ENCODE measurements at places on chromosomes 16 and 17. TPM values are rescaled to one million over a fixed set of nuclear protein-coding genes. Genes with fewer than 3 reads are reported as not detected.

- DNase-seq, result no peak
- peaks cover 3% of the 10 kb centered on the region for H3K36me3 ChIP-seq
- no peak overlapping the region for H3K27ac ChIP-seq
- H3K27me3 ChIP-seq, result peaks cover 25% of the 10 kb centered on the region
- H3K4me3 ChIP-seq, result no peak overlapping the region
Observed at GRCh38 chr17:31647661-31648060, 211.4 kb downstream of the COPRS start.

DNA sequence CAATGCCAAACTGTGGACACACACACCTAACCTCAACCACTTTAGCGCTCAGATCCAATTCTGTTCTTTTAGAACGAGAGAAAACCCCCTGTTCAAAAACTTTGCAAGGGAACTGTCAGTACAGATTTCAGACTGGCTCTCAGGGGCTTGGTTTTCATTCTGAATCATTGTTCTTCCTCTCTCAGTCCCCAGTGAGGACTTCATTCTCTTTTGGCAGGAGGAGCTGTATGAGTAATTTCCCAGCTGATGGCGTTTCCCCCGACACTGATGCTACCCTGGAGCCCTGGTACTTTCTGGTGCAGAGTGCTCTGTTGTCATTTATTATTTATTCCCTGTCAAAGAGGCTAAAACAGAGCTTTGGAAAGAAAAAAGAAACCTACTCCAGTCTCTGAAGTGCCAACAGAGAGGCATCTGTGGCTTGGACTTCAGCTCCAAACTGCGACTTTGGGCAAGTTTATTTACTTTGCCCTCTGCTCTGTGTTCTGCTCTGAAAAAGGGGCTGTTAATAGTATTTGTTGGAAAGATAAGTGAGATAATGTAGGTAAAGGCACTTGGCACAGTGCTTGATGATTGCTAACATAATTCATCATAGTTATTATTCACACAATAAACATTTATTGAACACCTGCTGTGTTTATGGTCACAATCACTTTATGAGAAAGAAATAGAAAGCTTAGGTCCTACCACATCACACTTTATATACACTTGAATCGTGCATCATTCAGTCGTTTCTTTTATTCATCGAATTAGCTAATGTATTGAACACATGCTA lies 28.3 kb downstream of the ETV4 start:
- no peaks in the 10 kb centered on the region for H3K27me3 ChIP-seq
- peak; percentile 18 for DNase-seq
- peaks cover 18% of the 10 kb centered on the region for H3K4me1 ChIP-seq
- H3K36me3 ChIP-seq, result peaks cover 8% of the 10 kb centered on the region
- H3K4me3 ChIP-seq, result peak overlapping the region; percentile 16
- H3K27ac ChIP-seq, result no peak overlapping the region

- no peak for DNase-seq
- no peaks in the 10 kb centered on the region for H3K4me1 ChIP-seq
- H3K4me3 ChIP-seq, result no peak overlapping the region
- no peak overlapping the region for H3K27ac ChIP-seq
Observed at GRCh38 chr17:71878998-71879397, 241.8 kb upstream of the SOX9 start.

- no peak overlapping the region for H3K27ac ChIP-seq
- H3K4me3 ChIP-seq, result no peak overlapping the region
- no peak for DNase-seq
- no peaks in the 10 kb centered on the region for H3K36me3 ChIP-seq
Observed at GRCh38 chr17:36695082-36695481, 93.7 kb downstream of the MRM1 start.

DNA sequence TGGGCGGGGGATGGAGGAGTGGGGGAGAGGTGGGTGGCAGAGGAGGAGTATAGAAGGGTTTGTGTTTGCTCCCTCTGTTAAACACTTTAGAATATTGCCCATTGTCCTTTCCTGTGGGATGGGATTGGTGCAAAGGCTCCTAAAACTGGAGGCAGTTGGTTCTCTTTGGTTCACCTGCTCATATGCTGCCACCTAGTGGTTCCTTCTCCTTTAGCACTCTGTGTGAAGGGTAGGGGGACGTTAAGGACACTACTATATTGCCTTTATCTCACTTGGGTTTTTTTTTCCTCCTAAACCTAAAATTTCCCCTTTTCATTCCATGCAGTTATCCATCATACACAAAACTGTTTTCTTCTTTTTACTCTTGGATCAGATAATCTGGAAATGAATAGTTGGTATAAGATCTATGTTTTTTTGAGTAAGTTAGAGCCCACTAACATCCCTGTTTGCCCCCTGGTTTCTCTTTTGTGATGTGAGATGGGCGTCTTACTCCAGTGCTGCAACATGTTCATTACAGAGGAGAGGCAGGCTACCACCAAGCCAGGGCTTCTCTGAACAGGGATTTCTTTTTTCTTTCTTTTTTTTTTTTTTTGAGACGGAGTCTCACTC lies 23.8 kb downstream of the SNX11 start:
- no peak overlapping the region for H3K4me3 ChIP-seq
- no peaks in the 10 kb centered on the region for H3K4me1 ChIP-seq
- H3K36me3 ChIP-seq, result no peaks in the 10 kb centered on the region
- H3K27me3 ChIP-seq, result no peaks in the 10 kb centered on the region
- DNase-seq, result peak; percentile 69

DNA sequence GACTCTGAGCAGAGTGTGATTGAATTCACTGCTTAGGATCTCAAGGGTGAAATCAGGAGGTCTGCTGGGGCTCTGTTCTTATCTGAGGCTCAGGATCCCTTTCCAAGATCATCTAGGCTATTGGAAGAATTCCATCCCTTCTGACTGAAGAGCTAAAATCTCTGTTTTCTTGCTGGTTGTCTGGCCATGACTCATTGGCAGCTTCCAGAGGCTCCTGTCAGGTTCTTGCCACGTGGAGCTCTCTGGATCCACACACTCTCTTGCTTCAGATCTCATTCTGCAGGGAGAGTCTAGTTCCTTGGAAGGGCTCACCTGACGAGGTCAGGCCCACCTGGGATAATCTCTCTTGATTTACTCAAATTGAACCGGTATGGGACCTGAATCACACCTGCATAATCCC lies 930.7 kb downstream of the CDH8 start:
- H3K4me3 ChIP-seq, result no peak overlapping the region
- H3K27me3 ChIP-seq, result no peaks in the 10 kb centered on the region
- no peak for DNase-seq
- H3K4me1 ChIP-seq, result no peaks in the 10 kb centered on the region

GRCh38 chr16:49608779-49609178 lies 235.2 kb downstream of the C16orf78 start:
- H3K4me3 ChIP-seq, result no peak overlapping the region
- DNase-seq, result no peak
- H3K27ac ChIP-seq, result no peak overlapping the region
- peaks cover 15% of the 10 kb centered on the region for H3K27me3 ChIP-seq
- H3K4me1 ChIP-seq, result no peaks in the 10 kb centered on the region

Gene KRTAP3-1
- not detected for total RNA-seq

DNA sequence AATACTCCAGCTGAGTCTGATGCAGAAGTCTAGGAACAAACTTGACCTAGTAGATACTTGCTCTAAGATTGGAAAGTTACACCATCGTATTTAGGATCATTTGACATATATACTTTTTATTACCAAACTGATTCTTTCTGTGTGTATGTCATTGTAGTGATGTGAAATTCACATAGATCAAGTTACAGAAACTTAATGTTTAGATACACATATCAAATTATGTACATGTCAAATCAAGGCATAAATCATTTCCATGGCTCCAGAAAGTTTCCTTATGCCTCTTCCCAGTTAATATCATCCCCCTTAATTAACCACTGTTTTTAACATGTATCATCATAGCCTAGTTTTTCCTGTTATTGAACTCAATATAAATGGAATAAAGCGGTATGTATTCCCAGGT lies 292.0 kb upstream of the CDH11 start:
- peaks cover 4% of the 10 kb centered on the region for H3K4me1 ChIP-seq
- DNase-seq, result no peak
- peaks cover 2% of the 10 kb centered on the region for H3K36me3 ChIP-seq

DNA sequence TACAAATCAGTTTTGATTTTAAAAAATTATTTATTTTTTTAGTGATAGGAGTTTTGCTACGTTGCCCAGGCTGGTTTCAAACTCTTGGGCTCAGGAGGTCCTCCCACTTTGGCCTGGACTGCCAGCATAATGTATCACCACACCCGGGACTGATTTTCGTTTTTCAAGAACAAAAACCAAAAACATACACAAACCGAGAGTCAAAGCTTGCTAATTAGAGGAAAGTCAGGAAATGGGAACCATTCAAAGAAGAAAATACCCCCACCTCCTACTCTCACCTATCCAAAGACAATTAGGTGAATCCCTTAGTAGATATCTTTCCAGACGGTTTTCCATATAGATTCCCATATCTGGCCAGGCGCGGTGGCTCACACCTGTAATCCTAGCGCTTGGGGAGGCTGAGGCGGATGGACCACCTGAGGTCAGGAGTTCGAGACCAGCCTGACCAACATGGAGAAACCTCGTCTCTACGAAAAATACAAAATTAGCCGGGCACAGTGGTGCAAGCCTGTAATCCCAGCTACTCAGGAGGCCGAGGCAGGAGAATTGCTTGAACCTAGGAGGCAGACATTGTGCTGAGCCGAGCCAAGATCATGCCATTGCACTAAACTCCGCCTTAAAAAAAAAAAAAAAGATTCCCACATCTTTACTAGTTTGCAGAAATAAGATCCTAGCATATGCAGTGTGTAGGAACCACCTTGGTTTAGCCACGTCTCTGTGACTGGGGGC lies 883 bp upstream of the SPN start:
- H3K4me3 ChIP-seq, result peak overlapping the region; percentile 94
- peak overlapping the region; percentile 76 for H3K27ac ChIP-seq
- DNase-seq, result no peak
- peaks cover 74% of the 10 kb centered on the region for H3K4me1 ChIP-seq

Measured in activated T-cell treated with anti-CD3 and anti-CD28 coated beads, Interleukin-2, amount 50 U/mL, for 72 hours (primary cell).